ENCODE measurements at places on chromosomes 4 and X.

DNA sequence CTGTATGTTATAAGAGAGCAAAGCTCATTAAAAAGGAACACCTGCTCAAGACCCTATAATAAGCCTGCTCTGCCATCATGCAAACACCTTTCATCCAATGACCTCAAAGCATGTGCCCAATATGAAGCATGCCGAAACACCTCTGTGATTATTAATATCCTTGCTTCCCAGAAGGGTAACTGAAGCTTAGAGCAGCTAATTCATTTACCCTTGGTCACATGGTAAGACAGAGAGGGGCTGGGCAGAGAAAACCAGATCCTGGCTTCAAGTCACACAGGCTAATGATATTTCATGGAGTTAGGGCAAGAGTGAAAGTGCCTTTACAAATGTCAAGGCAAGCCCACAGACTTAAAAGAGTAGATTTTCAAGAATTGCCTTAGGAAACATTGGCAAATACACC lies 5.6 kb downstream of the AMOT start:
- no peak for DNase-seq

- no peak for DNase-seq
These were observed 12.5 kb downstream of the MORC4 start for GRCh38 chrX:106987488-106987887.

- DNase-seq: no peak
These were observed 26.4 kb upstream of the ELOVL6 start for GRCh38 chr4:110224812-110225211.

DNA sequence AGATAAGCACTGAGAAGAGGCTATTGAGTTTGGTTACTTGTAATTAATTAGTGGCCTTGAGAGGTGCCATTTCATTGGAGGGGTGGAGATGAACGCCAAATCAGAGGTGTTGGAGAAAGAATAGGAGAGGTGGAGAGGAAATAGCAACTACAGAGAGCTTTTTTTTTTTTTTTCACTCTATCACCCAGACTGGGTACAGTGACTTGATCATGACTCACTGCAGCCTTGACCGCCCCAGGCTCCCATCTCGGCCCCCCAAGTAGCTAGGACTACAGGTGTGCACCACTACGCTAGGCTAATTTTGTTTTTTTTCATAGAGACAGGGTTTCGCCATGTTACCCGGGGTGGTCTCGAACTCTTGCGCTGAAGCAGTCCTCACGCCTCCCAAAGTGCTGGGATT lies 5.2 kb downstream of the NHS start:
- DNase-seq: peak; percentile 57

DNA sequence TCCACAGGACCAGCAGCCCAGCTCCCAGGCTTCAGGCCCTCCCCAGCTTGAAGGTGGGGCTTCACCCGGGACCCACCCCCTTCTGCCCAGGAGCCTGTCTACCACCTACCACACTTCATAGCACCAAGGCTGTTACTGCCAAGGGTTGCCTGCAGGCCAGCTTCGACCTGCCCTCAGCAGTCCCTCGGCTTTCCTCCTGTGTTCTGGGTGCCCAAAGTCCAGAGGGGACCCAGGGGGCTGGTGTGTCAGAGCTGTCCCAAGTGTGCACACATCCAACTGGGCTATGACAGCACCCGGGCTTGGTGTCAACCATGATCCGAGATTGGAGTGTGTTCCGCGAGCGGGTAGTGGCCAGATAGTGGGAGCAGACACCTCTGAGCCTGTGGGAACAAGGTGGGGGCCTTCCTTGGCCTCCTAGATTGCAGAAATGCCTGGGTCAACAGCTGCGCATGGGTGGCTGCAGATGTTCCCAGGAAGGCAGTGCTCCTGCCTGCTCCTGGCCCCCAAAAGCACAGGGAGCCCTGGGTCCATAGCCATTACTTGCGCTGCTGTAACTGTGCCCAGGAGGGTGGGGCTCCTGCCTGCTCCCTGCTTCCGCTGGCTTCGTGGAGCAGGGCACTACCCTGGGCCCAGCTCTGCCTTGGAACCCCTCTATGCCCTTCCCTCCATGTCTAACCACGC lies 16.8 kb downstream of the SULT1B1 start:
- no peak for DNase-seq

DNA sequence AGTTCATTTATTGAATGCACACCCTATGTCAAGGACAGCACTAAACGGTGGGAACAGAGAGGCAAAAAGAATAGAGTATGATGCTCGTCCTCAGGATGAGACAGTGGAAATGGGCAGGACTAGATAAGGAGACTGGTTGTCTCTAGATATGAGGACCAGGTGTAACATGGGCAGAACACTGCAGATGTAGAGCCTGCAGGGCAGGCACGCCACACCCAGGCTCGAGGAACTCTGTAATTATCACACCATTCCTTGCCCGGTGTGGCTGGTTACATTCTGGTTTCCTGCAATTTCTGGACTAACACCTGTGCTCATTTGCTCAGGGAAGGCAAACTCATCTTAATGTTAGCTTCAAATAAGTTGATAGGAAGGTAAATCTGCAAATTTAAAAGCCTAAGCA lies 334.4 kb downstream of the DHX15 start:
- DNase-seq: no peak

DNA sequence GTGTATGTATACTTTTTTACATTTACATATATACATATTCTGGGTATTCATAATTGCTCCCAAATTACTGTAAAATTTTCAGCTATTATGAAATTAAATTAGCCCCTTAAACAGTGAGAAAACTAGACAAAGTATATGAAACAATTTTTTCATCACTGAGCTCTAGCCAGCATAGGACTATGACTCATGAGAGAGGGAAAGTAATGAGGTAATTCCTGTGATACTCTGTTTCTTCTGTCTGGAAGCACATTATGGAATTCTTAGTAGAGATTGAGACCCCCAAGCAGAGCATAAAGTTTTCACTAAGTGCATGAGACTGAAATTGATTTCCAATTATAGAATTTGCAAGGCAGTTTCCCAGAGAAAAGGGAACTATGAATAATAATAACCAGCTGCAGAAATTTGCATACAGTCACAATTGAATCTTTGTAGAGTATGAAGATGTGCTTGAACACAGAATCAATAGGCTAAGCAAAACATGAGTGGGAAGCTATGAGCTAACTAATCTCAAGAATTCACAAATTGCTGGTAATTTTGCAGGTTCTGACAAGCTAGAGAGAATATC lies 779.3 kb downstream of the ARAP2 start:
- no peak for DNase-seq

- DNase-seq: no peak
These were observed 184.2 kb downstream of the GASK1B start for GRCh38 chr4:157988641-157989040.

DNA sequence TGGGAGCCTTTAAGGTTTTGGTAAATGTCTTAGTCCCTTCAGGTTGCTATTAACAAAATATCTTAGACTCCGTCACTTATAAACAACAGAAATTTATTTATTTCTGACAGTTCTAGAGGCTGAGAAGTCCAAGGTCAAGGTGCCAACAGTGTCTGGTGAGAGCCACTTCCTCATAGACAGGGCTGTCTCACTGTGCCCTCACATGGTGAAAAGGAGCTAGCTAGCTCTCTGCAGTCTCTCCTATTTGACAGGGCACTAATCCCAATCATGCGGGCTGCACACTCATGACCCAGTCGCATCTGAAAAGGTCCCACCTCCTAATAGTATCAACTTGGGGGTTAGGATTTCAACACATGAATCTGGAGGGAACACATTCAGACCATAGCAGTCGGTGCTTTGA lies 63.4 kb upstream of the KLF3 start:
- no peak for DNase-seq

DNA sequence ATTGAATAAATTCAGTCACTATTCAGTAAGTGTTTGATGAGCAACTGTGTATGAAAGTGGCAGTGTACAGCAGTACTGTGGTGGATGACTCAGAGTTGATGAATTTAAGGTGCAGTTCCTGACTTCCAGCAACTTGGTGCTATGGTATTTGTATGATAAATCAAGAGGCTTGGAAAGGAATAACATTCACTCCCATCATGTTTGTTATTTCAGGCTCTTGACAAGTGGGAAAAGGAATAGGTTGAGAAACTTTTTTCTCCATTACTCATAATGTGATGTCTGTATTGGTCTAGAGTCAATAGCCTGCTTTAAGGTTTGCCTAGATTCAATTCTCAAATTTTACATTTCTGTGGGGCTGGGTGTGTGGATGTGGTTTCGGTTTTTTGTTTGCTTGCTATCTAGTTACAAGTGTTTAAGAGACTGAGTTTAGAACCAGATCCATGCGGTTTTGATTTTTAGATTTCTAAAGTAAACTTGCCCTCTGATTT lies 35.1 kb upstream of the CYP2U1 start:
- peak; percentile 96 for DNase-seq

GRCh38 chr4:142124874-142125273 lies 488.5 kb downstream of the IL15 start:
- DNase-seq: no peak

GRCh38 chr4:139912445-139912844 lies 241.5 kb downstream of the MAML3 start:
- no peak for DNase-seq

- DNase-seq: no peak
These were observed 70.9 kb upstream of the ARHGAP36 start for GRCh38 chrX:130987241-130987640.

- peak; percentile 50 for DNase-seq
These were observed 82.0 kb downstream of the USP46 start for GRCh38 chr4:52576961-52577623.

DNA sequence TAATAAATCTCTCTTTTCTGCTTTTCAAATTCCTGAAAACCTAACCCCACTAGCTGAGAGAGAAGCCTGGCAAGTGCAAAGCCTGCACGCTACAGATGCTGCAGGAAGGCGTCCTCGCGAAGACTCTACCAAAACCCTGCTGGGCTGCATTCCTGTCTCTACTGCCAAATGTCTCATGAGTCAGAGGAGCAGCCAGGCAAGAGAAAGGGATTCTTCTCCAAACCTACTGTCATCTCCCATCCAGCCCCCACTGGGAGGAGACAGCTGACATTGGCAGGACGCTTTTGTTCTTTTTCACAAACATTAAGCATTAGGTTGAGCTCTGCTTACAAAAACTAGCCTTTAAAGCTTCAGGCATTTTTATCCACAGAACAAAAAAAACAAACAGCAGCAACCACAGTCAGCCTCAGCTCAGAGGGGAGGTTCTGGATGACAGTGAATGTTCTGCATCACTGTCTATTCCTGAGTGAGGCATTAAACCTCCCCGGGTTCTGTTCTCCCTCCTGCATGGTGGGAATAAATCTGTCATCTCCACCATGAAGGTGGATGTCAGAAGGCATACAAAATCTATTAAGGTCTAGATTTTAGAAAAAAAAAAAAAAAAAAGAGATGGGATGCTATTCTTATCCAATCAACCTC lies 18.0 kb downstream of the CRMP1 start:
- no peak for DNase-seq

- no peak for DNase-seq
These were observed 9.7 kb upstream of the MYOZ2 start for GRCh38 chr4:119125931-119126330.

DNA sequence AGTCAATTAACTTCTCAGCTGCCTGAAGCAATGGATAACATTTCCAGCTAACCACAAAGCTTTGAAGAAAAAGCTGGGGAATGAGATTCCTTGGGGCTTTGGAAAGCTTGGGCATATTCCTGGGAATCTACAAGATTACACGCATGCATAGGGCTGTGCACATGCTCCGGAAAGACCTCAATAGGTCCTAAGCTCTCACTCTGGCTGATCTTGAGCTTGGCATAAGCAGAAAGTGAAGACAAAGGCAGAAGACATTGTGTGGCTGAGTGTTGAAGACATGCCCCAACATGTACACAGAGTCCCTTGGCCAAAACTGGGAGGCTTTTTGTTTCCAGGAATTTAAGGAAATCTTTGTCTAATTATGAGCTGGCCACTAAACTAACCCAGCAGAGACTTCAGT lies 31.2 kb downstream of the ATG4A start:
- DNase-seq: peak; percentile 8

GRCh38 chr4:113682730-113683537 lies 78.6 kb downstream of the CAMK2D start:
- no peak for DNase-seq

GRCh38 chr4:8267077-8267476 lies 2.5 kb upstream of the HTRA3 start:
- DNase-seq: peak; percentile 52

DNA sequence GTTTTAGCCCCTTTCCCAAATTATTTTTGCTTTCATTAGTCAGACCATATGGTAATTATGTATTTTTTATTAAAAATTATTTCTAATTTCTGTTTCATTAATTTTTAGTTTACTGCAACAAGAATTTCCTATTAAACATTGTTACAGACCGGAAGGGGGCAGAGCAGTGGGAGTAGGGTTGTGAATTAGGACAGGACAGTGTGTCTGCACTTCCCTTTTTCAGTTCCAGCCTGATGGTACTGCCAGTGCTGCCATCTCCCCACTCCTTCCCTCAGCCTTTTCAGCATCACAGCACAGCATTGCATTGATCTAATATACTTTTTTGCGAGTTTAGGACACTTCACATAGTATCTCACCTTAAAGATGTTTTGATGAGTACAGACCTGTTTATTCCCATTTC lies 76.5 kb downstream of the STIM2 start:
- no peak for DNase-seq

GRCh38 chr4:143253166-143253565 lies 68.4 kb downstream of the USP38 start:
- DNase-seq: peak; percentile 70

DNA sequence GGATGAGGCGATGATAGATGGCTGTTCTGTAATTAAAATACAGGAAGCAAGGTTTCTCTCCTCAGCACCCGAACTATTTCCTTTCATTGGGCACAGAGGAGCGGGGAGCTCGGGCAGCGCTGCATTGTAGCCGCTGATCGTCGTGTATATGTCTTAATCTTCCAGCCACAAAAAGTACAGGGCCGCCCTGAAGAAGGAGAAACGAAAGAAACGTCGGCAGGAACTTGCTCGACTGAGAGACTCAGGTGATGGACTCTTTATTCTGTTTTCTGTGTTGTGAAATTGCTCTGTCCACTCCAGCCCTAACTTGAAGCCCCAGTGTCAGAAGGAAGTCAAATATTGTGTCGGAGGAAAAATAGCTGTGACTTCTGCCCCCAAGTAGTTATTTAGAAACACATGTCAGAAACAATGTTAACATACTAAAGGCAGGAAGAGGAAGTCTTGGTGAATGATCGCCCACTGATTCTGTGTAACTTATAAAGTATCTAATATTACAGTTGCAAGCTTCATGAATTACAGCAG lies 546 bp downstream of the ZRSR2 start:
- peak; percentile 16 for DNase-seq

DNA sequence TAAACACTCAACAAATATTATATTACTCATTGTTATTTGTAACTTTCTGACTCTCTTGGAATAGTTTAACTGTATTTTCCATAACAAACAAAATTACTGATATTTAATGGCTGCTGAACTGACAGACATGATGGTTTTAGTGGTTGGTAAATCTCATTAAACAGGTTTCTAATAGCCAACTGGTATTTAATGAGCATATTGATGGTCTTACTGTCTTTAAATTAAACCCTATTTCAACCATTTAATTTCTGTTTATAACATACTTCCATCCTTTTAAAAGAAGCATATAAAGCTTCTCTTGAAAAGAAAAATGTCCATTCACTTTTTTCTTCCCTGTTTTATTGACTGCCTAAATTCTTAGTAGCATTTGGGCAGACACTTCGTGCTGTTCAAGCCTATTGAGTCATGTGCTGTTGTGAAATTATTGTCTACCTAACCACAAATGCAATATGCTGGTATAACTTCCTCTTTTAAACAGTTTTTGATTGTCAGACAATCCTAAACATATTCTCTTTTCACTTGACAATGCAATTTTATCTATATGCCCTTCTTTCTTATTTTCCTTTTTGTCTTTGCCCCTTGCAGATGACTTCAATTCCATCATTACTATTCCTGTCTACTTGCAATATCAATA lies 163.9 kb upstream of the SLC7A11 start:
- DNase-seq: peak; percentile 64

Data from M059J (cell line).